Stimulated activated CD8-positive, alpha-beta memory T cell treated with anti-CD3 and anti-CD28 coated beads, Interleukin-12 subunit alpha, Interleukin-12 subunit beta, amount 100 ng/mL, for 1 hour (primary cell): ENCODE measurements at places on chromosomes 12 and 14.

GRCh38 chr14:26984311-26985177 lies 386.7 kb upstream of the NOVA1 start:
- DNase-seq, result no peak

DNA sequence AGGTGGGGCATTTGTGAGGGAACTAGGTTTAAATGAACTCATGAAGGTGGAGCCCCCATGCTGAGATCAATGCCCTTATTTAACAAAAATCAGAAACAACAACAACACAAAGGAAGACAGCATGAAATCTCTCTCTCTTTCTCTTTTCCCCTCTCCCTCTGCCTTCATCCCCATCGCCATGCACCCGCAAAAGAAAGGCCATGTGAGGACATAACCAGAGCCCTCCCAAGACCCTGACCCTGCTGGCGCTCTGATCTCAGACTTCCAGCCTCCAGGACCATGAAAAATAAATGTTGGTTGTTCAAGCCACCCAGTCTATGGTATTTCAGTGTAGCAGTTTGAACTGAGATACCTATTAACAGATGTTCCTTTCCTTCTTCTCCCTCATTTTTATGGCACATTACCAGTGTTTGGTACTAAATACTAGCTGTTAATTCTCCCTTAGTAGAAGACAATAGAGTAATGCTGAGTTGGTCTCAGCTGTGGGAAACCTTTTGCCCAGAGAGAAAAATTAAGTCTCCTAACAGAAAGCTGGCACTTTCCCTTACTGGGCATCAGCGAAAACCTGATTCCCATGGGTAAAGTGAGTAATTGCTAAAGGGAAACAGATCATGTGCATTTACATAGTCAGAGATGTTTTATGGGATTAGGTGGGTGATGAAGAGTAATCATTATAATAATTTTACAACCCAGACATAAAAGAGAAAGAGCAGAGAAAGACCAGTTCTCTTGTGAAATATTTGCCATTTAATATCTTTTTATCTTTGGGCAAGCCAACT lies 264.0 kb upstream of the PLEKHG7 start:
- DNase-seq, result no peak

- no peak for DNase-seq
Observed at GRCh38 chr14:51462182-51462581, 189.5 kb upstream of the FRMD6 start.

- no peak for DNase-seq
Observed at GRCh38 chr14:67395876-67396189, 16.1 kb downstream of the PLEK2 start.

DNA sequence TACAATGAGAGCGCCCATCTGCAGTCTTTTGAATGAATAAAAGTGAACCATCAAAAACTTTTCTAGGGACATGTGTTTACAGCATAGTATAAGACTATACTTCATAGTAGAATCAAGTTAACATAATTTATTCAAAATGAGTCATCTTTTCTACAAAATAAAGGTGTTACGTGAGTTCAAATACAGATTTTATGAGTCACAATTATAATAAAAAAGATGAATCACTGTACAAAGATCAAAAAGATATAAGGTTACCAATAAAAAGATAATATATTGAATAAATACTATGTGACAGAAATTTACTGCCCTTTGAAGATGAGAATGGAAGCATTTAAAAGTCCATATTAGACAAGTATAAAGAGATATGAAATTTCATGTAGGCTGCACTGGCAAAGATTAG lies 2.8 kb downstream of the MBIP start:
- DNase-seq, result no peak

GRCh38 chr12:123681605-123682004 lies 10.7 kb downstream of the TCTN2 start:
- no peak for DNase-seq

DNA sequence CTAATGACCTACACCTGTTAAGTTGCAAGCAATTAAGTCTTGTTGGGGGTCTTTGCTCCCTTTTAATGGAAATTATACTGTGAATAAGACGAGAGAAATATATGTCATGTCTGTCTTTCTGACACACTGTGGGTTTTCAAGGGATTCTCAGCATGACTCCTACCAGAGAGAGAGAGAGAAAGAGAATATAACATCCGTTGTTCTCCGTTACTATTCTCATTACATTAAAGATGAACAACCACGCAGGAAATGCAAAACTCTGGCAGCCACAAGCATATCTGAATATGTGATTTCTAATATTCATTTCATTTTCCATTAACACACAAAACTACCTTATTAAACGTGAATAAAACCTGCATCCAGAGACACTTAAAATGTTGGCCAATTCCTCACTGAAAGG lies 67.3 kb upstream of the EGLN3 start:
- no peak for DNase-seq

DNA sequence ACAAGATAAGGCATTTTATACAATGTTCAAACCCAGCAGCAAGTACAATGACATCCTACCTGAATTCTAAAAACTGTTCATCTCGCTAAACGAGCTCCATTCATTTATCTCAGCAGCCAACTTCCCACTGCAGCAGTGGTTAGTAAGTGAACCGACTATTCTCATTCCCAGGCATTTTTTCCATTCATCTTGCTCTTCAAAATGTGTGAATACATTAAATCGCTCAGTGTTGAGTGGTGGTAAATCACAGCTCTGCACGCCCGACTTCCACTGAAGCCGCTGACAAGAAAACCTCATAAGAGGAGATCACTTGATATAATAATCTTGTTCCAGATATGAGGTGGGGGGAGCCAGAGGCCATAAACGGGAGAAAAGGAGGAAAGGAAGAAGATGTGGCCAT lies 746.2 kb upstream of the USP15 start:
- DNase-seq, result no peak

DNA sequence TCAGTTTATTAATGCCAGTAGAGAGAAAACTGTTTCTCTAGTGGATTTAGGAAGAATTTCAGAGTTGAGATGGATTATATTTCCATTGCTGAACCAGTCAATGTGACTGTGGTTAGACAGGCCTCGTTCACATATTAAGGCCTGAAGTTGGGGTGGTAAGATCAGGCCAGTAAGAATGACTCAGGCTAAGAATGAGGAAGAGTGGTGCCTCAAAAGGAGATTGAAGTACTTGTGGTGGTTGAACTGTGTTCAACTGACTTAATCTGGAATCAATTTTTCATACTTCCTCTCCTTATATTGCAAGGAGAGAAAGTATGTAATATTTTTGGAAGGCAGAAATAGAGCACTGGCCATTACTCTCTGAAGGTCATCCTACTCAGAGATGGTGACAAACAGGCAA lies 37.8 kb upstream of the ATF7IP start:
- no peak for DNase-seq

GRCh38 chr12:7853557-7853956 lies 19.2 kb downstream of the SLC2A14 start:
- DNase-seq, result no peak

DNA sequence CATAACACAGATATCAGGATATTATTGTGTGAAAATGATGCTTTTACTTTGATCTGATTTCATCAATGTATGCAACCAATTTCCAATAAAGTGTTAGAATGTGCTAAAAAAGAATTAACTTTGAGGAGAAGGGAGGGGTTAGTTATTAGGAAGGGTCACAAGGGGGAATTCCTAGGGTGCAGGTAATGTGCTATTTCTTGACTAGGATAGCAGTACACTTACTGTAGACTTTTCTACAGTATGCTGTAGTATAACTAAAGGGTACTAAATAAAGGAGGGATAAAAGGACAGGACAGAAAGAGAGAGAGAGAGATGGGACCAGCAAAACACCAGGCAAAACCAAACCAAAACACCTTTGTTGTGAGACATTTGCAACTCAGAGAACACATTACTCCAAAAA lies 121.4 kb upstream of the RAP1B start:
- no peak for DNase-seq

GRCh38 chr12:105271364-105271763 lies 35.4 kb upstream of the APPL2 start:
- no peak for DNase-seq

DNA sequence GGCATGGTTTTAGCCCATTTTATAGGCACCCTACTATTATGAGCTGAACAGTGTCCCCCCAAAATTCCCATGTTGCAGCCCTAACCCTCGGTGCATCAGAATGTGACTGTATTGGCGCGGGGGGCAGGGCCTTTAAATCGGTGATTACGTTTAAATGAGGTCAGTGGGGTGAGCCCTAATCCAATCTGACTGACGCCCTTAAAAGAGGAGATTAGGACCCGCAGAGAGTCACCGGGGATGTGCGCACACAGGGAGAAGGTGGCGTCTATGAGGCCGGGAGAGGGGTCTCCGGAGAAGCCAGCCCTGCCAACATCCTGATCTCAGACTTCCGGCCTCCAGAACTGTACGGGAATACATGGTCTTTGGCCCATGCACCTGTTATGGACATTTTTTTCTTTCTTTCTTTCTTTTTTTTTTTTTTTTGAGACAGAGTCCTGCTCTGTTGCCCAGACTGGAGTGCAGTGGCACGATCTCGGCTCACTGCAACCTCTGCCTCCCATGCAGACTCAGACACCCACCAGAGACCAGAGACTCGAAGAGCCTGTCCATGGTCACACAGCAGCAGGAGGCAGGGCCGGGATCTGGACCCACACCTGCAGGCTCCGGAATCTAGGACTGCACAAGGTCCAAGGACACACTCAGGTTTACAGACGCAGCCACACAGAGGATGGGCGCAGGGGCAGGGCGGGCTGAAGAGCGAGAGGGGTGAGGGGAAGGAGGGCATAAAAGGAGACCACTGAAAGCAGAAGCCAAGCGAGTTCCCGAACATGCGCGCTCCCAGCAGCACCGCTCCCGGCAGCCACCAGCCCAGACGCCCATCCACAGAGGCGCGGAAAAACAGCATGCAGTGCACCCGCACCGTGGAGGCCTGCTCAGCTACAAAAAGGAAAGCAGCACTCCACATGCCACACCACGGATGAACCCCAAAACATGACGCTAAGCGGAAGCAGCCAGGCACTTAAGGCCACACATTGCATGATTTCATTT lies 19.0 kb downstream of the SCARB1 start:
- no peak for DNase-seq

DNA sequence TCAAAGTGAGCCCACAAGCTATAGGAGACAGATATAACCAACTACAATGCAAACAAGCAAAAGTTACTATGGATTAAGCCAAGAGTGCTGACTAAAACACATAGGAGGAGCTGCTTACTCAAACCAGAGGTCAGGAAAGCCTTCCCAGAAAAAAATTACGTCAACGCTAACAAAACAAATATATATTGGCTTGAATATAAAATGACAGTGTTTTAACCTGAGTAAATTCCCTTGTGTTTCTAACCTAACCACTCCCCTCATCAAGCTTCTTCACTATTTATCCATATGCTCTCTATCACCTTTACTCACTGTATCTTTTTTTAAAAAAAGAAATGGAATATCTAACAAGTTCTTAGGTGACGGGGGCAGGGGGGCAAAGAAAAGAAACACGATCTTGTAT lies 115.9 kb downstream of the MED13L start:
- no peak for DNase-seq

DNA sequence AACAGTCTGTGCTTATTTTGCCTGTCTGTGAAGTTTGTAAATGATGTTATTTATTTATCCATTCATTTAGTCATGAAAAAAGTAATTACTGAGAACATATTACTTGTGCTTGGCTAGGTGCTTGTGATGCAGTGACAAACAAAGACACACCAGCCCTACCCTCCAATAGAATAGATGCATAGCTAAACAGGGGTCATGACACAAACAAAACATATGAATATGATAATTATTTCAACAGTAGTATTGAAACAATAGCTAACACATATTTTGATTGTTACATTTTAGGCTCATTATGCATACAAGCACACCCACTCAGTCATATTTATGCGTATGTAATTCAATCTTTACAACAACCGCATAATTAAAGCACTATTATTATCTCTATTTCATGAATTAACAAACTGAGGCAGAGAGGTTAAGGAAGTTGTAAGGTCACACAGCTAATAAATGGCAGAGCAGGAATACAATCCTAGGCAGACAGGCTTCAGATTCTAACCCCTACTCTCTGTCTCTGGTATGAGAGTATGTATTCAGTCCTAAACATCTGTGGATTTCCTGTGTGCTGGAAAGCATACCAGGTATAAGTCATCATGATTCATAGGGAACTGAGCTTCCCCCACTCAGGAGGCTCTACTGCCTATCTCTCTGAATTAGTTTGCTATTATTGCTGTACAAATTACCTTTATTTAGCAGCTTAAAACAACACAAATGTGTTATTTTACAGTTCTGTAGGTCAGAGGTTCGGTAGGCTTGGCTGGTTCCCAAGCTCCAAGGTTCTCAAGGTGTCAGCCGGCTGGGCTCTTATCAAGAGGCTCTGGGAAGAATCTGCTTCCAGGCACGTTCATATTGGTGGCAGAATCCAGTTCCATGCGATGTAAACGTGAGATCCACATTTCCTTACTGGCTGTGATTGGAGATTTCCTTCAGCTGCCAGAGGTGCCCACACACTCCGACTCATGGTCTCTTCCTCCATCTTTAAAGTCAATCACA lies 509.4 kb downstream of the GALC start:
- DNase-seq, result no peak

- DNase-seq, result peak; percentile 25
Observed at GRCh38 chr12:54983536-54984101, 943 bp downstream of the TESPA1 start.

- peak; percentile 42 for DNase-seq
Observed at GRCh38 chr12:53251477-53252348, 16.4 kb upstream of the ESPL1 start.

DNA sequence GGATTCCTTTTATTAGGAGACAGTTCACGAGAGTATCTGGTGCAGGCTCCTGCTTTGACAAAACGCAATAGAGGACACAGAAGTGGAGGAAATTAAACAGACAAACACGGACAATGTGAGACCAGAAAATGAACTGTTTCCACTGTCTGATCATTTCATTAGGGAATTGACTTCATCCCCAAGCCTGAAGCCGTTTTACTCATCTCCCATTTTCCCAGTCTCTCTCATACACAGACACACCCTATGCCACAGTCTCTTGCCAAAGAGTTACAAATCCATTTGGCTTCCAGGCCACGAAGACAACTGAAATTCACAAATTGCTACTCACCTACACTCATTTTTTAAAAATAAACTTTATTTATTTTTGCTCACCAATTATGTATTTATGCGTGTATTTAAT lies 1087.8 kb upstream of the TMEM132C start:
- no peak for DNase-seq

DNA sequence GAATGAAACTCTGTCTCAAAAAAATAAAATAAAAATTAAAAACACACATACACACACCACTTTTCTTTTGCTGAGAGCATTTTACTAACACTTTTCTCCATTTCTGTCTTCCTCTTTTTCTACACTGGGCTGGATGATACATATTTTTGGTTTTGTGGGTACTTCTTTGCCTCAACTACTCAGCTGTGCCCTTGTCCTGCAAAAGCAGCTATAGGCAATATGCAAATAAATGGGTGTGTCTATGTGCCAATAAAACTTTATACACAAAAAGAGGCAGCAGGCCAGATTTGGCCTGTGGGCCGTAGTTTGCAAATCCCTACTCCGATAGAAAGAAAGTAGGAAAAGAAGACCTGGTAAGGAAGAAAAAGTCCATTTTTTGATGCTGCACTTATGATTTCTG lies 6.5 kb downstream of the CLMN start:
- no peak for DNase-seq

GRCh38 chr12:100381379-100381778 lies 24.5 kb downstream of the SLC17A8 start:
- no peak for DNase-seq
